Kidney (tissue), 22 donors: ENCODE measurements at places on chromosomes 4 and X. TPM values are rescaled to one million over a fixed set of nuclear protein-coding genes. Genes with fewer than 3 reads are reported as not detected.

FRMPD3 gene
- not detected for polyA plus RNA-seq

DLG3 gene
- polyA plus RNA-seq: 14.2 TPM

FMR1 gene
- 23.1 TPM for polyA plus RNA-seq

RAB40A gene
- not detected for polyA plus RNA-seq

CLNK gene
- polyA plus RNA-seq: 4.8 TPM

BANK1 gene
- polyA plus RNA-seq: 1.8 TPM

KLF3 gene
- polyA plus RNA-seq: 9.3 TPM

SPP1 gene
- polyA plus RNA-seq: 6,594 TPM

PAGE2 gene
- not detected for polyA plus RNA-seq

EXOC1L gene
- polyA plus RNA-seq: not detected

UGT2B11 gene
- not detected for polyA plus RNA-seq

MAMLD1 gene
- 1.4 TPM for polyA plus RNA-seq

TMEM255A gene
- polyA plus RNA-seq: 2.8 TPM

MAGEB17 gene
- polyA plus RNA-seq: not detected

KLHL4 gene
- polyA plus RNA-seq: 0.49 TPM

FRMD7 gene
- polyA plus RNA-seq: 2.5 TPM

HTR2C gene
- polyA plus RNA-seq: not detected

TTC29 gene
- 0.82 TPM for polyA plus RNA-seq

KCND1 gene
- polyA plus RNA-seq: 0.92 TPM

CT47B1 gene
- not detected for polyA plus RNA-seq

HDAC6 gene
- polyA plus RNA-seq: 123 TPM

F8A2 gene
- polyA plus RNA-seq: not detected

BGN gene
- polyA plus RNA-seq: 288 TPM

ALAS2 gene
- not detected for polyA plus RNA-seq

STK32B gene
- polyA plus RNA-seq: 18.1 TPM

FATE1 gene
- 0.52 TPM for polyA plus RNA-seq

UGT2B7 gene
- 390 TPM for polyA plus RNA-seq

CT55 gene
- not detected for polyA plus RNA-seq

PROM1 gene
- polyA plus RNA-seq: 28.8 TPM

HSD17B13 gene
- not detected for polyA plus RNA-seq

FUNDC2 gene
- polyA plus RNA-seq: 239 TPM

HSFX2 gene
- polyA plus RNA-seq: 0.97 TPM

ERVMER34-1 gene
- polyA plus RNA-seq: 4.2 TPM

CENPVL2 gene
- not detected for polyA plus RNA-seq

PLRG1 gene
- 54.6 TPM for polyA plus RNA-seq

TMSB15A gene
- polyA plus RNA-seq: 1.8 TPM

MGARP gene
- polyA plus RNA-seq: 4.3 TPM

DGAT2L6 gene
- polyA plus RNA-seq: not detected

CLDN22 gene
- polyA plus RNA-seq: 0.39 TPM

NUP54 gene
- 15.6 TPM for polyA plus RNA-seq

ZNF674 gene
- 1.4 TPM for polyA plus RNA-seq

LRP2BP gene
- 0.99 TPM for polyA plus RNA-seq

ZNF718 gene
- polyA plus RNA-seq: 1.7 TPM
